Fibroblast of upper back skin (primary cell): ENCODE measurements at places on chromosomes 16 and 17.

- DNase-seq, result no peak
Measured at GRCh38 chr17:45848868-45849535, 4.3 kb downstream of the SPPL2C start.

GRCh38 chr17:56319531-56319930 lies 166.3 kb downstream of the ANKFN1 start:
- peak; percentile 75 for DNase-seq

- no peak for DNase-seq
Measured at GRCh38 chr17:17351356-17351891, 48.3 kb downstream of the NT5M start.

DNA sequence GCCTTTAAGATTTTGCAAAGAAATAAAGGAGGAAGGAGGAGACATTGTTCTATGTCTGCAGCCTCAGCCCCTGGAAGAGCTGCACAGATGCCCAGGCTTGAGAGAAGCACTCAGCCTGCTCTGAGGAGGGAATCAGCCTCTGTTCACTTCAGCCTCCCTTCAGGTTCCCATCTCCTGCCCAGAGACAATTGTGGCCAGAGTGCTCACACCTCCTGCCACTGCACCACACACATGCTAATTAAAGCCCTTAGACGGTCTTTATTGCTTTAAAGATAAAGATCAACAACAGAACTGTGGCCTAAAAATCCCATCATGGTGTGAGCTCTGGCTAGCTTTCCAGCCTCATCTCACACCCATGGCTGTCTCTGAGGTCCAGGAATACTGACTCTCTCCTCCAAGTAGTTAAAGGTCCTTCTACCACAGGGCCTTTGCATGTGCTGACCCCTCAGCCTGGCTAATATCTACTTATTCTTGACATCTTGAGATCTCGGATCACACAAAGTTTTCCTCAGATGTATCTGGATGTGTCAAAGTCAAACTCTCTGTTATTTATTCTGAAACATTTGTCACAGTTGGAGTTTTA lies 33.8 kb downstream of the CHD9NB start:
- no peak for DNase-seq

- DNase-seq, result no peak
Measured at GRCh38 chr16:48907906-48908634, 298.1 kb upstream of the N4BP1 start.

DNA sequence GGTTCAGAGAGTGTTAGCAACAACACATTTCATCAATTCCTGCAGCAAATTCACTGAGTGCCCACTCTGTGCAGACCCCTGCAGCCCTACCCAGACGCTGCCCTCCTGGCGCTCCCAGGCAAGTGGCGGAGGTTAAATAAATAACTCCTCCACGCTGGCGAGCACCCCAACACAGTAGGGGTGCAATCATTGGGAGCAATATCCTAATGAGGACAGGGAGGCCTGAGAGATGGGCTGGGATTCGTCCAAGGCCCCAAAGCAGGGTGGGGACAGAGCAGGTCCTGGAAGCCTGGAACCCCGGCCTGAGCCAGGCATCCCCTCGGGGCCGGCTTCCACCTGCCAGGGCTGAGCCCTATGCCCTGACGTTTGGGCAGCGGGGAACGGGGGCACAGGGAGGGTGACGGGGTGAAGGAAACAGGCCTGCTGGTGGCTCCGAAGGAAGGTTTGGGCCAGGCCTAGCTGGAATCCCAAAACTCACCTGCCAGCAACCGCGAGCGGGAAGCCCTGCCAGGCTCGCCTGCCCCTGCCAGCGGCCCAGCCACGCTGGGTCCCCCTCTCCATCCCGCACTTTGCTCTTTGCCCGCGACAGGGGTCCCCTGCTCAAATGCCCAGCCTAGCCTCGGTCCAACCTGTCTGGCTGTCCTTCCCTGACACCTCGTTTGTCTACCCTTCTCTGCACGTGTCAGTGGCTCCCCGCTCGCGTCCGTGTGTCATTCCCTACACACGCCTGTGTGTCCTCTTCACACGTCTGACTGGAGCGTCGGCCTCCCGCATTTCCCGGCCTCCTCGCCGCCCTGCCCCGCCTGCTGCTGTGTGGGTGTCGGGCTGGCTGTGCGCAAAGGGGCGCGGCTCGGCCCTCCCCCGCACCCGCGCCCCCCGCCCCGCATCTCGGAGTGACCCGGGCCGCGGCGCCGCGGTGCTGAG lies 721 bp upstream of the BEAN1 start:
- DNase-seq, result no peak

DNA sequence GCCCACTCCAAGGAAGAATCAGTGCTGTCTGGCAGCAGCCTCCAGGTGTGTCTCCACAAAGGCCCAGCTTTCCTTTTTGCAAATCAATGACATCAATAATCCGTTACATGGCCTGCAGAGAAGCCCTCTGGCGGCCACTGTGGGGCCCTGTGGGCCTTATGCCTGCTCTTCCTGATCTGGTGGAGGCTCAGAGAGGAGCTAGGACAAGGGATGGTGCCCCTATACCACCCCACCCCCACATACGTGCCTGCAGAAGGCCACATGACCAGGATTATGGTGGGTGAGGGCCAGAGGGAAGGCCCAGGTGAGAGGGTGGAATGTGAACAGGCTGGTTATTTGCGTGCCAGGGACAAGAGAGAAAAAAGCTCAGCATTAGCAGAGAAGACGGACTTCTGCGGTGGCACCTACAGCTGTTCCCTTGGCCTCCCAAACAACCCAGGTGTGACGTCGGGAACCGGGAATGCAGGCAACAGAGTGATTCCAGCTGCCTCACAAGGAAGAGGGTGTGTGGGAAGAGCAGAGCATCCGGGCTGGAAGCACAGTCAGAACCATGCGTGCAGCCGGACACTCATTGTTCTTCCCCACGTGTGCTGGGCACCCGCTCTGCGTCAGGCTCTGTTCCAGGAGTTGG lies 22.5 kb downstream of the EIF4A3 start:
- peak; percentile 45 for DNase-seq

DNA sequence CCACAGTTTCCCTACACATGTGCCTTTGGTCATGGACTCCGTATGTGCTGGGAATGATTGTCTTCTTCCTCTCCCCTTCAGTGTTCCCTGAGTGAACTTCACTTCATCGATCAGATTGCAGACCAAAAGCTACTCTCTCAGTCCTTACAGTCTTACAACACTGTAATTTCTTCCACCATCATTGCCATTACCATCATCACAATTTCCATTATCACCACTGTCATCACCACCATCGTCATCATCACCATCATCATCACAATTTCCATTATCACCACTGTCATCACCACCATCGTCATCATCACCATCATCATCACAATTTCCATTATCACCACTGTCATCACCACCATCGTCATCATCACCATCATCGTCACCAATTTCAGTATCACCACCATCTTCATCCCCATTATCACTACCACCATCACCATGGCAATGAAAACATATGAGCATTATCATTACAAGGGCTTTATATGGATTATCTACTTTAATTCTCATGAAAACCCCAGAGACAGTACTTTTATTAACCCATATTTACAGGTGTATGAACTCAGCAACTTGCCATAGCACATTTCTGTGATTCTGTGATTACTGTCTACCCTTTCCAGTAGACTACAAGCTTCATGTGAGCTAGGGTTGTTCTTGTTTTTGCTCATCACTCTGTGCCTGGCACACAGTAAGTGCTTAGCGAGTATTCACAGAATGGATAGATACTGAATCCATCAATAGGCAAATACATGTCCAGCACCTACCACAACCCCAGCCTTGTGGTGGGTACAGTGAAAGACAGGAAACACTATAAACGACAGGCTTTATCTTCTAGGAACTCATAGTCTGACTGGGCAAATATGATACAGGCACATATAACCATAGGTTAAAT lies 327.0 kb downstream of the XYLT1 start:
- no peak for DNase-seq

GRCh38 chr17:71286625-71287024 lies 834.2 kb upstream of the SOX9 start:
- DNase-seq, result no peak

- no peak for DNase-seq
Measured at GRCh38 chr17:70375813-70376770, 206.8 kb downstream of the KCNJ2 start.

- DNase-seq, result peak; percentile 37
Measured at GRCh38 chr17:38322156-38322779, 21.5 kb downstream of the GPR179 start.

DNA sequence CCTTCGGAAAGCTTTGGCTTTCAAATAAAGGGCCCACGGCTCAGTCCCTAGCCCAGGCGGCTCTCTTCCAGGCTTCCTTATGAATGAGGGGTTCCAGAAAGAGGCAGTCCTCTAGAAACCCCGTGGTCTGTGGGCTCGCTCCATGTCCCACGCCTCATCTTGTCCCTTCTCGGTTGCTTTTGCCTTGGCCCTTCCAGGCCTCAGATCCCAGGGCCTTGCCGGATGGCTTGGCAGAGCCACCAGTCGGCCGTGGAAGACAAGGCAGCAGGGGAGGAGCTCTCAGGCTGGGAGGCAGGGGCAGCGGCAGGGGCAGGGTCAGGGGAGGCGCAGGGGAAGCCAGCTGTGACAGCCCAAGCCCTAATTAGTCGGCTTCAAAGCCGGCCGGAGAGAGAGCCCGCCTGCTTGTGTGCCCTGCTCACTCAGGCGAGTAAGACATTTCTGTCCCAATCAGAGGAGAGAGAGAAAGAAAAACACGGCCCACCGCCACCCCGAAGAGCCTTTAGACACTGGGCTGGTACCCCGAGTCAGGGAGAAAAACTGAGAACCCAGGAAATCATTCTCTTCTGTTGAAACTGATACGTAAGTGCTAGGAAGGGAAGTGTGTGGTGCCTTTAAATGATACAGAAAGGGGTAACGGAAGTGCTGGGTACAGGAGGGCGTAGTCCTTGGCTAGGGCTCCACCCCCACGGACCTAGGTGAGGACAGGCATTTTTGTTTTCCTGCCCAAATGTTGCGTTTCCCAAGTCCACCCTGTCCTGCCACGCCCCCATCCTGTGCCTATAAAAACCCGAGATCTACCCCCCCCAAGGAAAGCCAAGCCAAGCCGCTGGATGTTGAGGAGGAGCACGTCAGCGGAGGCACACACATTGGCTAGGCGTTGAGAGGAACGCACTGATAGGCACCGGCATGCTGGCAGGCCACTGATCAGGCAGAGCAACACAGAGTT lies 27.8 kb upstream of the MEIOC start:
- DNase-seq, result no peak

- no peak for DNase-seq
Measured at GRCh38 chr16:27746076-27746855, 196.3 kb downstream of the KATNIP start.

DNA sequence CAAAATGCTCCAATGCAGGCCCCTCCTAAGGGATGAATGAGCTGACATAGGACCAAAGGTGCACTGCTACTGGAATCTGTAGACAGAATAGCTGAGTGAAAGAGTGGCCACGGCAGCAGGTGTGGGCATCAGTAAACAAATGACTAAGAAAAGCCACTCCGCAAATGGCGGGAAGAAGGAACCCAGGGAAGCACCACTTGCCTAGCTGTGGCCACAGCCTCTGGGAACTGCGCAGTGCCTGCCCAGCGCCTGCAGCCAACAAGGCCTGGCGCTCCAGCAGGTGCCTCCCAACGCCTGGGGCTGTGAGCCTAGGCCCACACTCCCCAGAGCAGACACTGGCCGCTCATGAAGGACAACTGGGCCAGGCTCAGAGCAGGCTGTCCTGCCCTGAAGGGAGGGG lies 11.8 kb downstream of the PEMT start:
- DNase-seq, result no peak

DNA sequence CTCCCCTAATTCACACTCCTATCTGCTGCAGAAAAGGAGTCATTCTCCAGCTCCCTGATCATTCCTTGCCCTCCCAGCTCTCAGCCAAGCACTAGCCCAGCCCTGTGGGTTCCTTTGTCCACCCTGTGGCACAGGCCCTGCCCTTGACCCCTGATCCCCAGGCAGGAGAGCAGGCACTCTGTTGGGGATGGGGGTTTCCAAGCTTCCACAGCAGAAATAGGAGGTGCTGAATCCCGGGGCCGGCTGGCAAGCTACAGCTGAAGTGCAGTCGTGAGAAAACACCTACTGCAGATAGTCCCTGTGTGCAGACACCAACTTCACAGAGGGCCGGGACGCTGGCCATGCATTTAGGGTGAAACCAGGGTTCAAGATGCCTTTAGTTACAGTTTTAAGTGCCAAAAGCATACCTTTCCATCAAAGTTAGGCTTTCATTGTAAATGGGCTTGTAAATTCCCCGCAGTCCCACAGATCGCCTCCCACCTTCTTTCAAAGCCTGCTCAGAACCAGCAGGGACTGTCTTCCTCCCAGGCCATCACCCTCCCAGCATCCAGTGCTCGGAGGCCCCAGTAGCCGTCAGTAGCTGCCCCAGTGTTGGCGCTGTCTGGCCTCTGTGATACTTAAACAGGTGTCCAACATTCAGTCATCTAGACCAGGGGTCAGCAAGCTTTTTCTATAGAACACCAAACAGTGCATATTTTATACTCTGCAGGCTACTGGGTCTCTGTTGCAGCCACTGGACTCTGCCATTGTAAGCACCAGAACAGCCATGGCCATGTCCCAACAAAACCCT lies 10.6 kb downstream of the CPSF4L start:
- DNase-seq, result no peak

GRCh38 chr16:69320740-69321073 lies 9.6 kb downstream of the VPS4A start:
- DNase-seq, result no peak

DNA sequence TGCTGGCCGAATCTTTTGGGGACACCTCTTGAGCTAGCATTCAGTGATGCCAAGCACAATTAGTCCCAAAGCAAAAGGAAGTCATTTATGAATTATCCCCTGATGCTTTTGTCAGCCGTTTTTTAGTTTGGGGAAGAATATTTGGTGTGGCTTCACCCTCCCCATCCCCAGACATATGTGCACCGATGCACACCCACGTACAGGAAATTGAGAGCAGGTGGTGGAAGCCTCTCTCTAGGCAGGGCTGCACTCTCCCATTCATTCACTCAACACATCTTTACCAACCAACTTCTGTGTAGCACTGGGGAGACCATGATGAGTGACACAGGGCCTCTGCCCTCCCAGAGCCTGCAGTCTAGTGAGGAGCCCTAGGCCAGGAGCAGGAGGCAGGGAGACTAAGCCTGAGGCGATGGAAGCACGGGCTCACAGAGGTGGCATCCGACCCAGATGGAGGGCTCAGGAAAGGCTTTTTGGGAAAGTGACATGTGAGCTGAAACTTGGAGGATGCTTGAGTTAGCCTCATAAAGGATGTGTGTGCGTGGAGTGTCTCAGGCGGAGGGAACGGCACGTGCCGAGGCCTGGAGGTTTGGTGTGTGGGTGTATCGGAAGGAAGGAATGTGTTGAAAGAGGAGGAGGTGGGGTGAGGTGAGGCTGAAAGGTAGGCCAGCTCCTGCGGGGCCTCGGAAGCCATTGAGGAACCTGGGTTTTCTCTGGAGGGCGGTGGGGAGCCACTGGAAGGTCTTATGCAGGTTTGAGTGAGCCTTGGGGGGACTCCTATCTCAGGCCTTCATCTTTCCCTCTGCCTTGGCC lies 43.8 kb downstream of the PSME3IP1 start:
- DNase-seq, result no peak

DNA sequence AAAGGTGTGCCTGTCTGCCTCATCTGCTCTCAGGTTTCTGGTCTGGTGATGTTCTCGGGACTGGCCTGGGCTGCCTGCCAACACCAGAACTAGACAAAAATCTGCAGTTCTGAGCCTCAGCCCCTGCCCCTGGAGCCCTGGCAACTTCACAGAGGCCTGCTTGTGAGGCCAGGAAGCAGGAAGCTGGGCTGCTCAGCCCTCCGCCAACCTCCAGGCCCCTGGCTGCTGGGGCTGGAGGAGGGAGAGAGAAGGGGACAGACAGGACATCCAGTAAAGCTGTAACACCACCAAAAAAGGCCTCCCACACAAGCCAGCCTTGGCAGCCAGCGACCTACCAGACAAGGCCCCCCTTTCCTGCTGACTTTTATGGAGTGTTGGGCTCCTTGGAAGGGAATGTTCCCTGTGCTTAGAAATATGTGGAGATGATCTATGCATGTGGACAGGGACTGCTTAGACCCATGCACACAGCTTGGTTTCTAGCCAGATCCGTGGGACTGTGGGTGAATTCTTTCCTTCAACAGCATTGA lies 157.6 kb downstream of the XYLT1 start:
- peak; percentile 93 for DNase-seq
